ENCODE measurements at places on chromosomes 2 and 18.

DNA sequence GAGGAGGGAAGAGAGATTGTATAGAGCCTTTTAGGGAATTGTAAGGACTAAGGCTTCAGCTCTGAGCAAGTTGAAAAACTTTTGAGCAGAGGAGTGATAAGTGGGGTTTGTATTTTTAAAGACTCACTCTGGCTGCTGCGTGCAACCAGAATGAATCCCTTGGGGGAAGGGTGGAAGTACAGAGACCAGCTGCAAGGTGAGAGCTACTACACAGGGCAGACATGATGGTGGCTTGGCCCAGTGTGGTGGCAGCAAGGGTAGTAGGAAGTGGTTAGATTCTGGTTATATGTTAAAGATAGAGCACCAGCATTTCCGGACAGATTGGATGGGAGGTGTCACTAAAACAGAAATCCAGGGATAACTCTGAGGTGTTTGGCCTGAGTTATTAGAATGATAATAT is 10.1 kb upstream of the SESTD1 start:
- no peak for DNase-seq

DNA sequence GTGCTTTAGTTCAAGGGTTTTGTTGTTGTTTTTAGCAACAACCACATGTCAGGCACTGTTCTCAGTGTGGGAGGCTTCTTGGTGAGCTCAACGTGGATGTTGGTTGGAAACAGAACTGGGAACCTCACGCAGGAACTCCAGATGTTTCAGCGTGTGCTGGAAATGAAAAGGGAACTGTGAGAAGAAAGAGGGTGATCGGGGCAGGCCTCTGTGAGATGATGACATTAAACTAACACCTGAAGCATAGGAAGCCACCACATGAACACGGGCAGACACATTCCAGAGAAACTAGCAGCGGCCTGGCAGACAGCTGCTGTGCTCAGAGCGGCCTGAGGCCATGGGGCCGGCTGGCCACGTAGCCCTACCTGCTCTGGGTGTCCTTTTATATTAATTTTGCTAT is 66.4 kb downstream of the COA5 start:
- no peak for DNase-seq

DNA sequence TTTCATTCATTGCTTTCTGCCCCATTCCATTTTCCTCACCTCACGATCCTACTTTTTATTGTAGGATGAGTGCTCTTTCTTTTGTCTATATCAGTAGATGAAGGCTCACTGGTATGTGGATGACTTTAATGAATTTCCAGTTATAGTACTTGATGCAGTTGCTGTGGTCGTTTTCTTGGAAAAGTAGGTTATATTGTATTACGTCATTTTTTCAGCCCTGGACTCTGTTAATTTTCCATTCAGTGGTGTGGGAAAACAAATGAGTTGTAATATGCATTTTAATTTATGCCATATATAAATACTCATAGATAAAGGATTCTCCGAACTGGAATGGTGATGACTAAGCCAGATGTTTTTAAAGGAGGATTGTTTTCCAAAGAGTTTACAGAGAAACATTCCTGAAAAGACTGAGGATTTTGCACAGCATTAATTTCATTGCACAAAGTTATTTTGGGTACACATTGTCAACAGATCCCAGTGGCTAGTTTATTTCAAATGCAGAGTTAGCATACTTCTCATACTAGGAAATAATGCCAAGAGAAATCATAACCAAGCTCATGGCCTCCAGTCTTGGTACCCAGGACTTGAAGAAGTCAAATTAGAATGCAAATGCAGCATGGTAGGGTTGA is 189.7 kb downstream of the PAX3 start:
- no peak for DNase-seq

DNA sequence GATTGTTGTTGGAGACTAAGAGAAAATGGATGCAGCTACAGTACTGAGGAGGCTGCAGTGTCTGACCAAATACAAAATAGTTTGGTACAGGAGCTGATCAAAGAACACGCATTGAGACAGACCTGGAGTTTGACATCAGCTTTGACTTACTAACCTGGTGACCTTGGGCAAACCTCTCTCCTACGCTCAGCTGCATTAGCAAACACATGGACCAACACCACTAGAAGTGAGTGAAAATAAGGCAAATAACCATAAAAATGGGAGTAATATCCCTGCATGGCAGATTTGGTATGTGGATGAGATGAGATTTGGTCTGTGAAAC is 126.5 kb downstream of the LPIN1 start:
- no peak for DNase-seq

- DNase-seq, result no peak
These were observed 8.5 kb downstream of the FMNL2 start for GRCh38 chr2:152343426-152343825.

- DNase-seq, result no peak
These were observed 35.4 kb upstream of the TMEM182 start for GRCh38 chr2:102726128-102727087.

DNA sequence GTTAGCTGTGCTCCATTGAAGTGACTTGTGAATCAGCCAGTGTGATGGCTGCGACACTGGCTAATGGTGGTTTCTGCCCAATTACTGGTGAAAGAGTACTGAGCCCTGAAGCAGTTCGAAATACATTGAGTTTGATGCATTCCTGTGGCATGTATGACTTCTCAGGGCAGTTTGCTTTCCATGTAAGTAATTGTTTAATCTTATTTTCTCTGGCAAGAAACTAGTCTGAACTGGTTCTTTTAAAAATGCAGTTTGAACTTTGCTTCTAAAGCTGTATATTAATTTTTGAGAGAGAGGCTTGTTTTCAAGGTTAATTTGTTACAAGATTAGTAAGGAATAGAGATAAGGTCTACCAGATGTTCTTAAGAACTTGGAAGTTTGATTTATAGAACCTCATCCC is 46.7 kb downstream of the GLS start:
- DNase-seq, result no peak

DNA sequence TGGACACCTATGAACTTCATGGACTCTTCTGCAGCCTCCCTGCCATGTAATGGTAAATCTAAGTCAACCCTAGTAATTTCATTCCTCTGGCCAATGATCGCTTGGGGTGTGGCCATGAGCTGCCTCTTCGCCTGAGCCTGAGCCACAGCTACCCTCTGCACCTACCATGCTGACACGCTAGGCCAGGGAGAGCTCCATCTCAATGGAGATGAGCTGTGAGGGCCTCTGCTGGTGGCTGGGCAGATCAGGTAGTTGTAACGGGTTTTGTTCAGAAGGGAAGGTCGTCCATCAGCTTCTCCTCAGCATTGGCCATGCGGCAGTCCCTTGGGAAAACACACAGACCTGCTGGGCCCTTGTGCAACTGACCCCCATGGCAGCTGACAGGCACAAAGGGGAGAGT is 24.4 kb downstream of the MPHOSPH10 start:
- DNase-seq, result peak; percentile 31

- peak; percentile 57 for DNase-seq
These were observed 593 bp upstream of the SDC1 start for GRCh38 chr2:20225294-20226151.

DNA sequence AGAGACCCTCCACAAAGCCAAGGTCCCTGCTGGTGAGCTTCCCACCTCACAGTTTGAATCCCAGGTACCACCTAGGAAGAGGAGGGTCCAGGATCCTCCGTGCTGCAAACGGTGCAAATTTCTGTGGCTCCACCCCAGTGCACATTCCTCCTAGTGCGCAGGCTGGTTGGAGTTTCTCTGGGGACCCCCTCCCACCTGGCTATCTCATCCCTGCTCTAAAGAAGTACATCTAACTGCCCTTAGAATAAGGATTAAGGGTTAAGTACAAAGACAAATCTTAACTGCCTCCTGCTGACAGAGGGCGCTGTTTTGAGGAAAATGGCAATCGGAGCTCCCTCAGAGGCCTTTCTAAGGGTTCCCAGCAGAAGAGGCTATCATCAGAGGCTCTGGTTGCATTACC is 109.6 kb upstream of the FSIP2 start:
- no peak for DNase-seq

DNA sequence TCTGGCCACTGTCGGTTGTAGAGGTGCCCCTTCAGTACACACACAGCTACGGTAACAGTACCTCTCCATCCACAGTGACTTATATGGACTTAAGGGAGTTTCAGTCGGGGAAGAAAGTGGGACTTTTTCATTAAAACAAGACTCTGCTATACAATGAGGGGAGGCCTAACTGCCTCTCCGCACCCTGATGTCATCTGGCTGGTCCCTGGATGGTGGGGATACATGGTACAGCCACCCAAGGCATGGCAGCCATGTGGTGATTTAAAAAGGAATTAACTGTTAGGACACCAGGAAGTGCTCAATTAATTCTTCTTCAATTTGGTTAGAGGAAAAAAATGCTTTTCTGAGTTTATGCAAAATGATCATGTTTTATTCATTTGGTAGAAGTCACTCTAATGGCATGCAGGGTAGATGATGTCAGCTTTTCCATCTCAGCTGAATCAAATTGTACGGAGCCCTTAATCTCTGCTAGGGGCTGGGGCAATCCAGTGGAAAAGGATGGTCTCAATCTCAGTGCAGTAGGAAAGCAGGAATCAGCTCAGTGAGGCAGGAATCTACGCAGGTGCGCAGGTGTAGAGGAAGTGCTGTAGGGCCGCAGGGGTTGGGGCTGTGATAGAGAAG is 243.9 kb downstream of the PRKCE start:
- no peak for DNase-seq

DNA sequence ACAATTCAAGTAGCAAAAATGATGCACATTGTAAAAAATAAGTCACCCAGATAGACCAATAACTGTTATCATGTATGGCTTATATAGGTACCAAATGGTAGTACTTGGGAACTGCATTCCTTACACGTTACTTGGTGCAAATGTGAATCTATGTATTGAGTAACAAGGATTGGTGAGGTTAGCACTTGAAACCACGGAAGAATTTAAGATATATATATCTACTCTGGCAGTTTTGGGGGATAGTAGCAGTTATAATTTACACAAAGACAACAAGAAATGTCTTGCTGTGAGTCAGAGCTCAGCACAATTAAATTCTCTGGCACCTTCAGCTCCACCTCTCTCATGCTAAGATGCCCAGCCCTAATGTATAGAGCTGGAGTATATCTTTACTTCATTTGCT is 359.4 kb upstream of the RAB12 start:
- DNase-seq, result no peak

GRCh38 chr2:239021651-239022436 is 174.0 kb downstream of the TWIST2 start:
- no peak for DNase-seq

GRCh38 chr2:144648837-144649465 is 129.0 kb upstream of the ZEB2 start:
- no peak for DNase-seq

DNA sequence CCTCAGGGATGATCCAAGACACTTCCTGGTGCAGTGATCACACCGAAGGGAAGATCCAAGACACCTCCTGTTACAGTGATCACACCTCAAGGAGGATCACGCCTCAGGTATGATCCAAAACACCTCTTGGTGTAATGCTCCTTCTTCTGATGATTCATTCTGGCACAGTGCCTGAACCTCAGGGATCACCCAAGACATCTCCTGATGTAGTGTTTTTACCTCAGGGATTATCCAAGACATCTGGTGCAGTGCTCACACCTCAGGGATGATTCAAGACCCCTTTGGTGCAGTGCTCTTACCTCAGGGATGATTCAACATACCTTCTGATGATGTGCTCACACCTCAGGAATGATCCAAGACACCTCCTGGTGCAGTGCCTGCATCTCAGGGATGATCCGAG is 124.4 kb downstream of the ASB1 start:
- DNase-seq, result no peak

DNA sequence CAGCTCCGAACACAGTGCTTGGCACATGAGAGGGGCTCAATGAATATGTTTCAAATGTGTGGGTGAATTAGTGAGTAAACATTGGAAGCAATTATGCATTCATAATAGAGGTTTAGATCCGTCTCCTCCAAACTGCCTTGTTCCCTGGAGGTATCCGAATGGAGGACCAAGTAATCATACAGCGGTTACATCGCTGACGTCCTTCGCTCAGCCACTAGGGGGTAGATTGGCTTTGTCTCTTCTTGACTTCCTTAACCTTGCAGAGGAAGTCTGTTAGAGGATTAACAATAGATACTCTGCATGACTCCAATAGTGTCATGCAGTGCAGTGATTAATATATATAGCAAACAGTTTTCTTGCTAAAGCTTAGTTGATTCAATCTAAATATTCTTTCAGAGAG is 517.0 kb downstream of the PTPRM start:
- DNase-seq, result no peak

GRCh38 chr18:25234740-25235345 is 117.1 kb downstream of the ZNF521 start:
- no peak for DNase-seq

- no peak for DNase-seq
These were observed 120.8 kb downstream of the GLI2 start for GRCh38 chr2:120856421-120856862.

- no peak for DNase-seq
These were observed 7.9 kb upstream of the INHBB start for GRCh38 chr2:120338015-120338414.

DNA sequence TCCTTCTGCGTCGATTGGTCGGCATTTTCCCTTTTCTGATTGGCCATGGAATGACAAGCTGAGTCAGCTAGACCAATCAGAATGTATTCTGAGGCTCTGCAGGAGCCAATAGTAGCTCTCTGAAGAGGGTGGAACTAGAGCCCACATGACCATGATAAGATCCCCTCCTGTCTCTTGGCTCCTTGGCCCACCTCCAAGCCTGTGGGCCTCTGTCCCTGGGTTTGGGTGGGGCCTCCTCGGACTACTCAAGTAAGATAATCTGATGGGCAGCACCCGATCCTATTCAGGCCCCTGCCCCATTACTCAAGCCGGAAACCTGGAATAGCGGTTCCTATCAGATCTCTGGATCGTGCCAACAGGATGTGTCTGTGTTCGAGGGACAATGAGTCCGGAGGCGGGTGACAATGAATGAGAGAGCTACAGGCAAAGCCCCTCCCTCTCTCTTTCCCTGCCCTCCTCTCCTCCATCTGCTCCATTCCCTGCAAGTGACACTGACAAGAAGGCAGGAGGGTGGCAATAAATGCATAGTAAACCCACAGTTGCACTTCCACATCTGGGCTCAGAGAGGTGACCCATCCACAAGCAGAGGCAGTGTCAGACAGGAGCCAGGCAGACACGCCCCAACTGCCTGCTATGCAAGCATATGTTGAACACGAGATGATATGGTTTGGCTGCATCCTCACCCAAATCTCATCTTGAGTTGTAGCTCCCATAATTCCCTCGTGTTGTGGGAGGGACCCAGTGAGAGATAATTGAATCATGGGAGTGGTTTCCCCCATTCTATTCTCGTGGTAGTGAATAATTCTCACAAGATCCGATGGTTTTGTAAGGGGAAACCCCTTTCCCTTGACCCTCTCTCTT is 114.7 kb downstream of the TNS1 start:
- no peak for DNase-seq

DNA sequence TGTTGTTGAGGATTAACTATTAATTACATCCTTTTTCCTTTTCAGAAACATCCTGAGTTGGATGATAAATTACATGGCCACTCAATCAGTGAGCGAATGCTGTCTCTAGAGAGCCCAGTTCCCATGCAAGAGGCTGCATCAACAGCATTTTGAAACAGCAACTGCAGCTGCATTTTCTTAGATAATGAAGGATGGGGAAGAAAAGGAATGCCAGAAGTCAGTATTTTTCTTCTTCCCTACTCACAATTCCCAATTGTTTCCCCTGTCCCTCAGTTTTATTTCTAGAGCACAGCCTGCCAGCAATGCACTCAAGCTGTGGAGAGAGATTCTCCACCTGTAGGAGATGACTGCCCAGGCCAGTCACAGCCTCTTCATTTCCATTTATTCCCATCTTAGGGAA is 6.9 kb downstream of the SCN7A start:
- DNase-seq, result no peak

- no peak for DNase-seq
These were observed 385.1 kb downstream of the STK39 start for GRCh38 chr2:167862296-167862695.

Measured in stimulated activated naive CD8-positive, alpha-beta T cell treated with anti-CD3 and anti-CD28 coated beads, Interleukin-15, amount 100 ng/mL, for 72 hours (primary cell).